RPMI7951 (cell line): ENCODE measurements at places on chromosomes 11 and 22. TPM values are rescaled to one million over a fixed set of nuclear protein-coding genes. Genes with fewer than 3 reads are reported as not detected.
A peak's percentile ranks its signal among the peaks of the same experiment; 100 is the strongest.

GRCh38 chr11:126502982-126503381 lies 147.5 kb downstream of the ST3GAL4 start:
- no peak for DNase-seq

DNA sequence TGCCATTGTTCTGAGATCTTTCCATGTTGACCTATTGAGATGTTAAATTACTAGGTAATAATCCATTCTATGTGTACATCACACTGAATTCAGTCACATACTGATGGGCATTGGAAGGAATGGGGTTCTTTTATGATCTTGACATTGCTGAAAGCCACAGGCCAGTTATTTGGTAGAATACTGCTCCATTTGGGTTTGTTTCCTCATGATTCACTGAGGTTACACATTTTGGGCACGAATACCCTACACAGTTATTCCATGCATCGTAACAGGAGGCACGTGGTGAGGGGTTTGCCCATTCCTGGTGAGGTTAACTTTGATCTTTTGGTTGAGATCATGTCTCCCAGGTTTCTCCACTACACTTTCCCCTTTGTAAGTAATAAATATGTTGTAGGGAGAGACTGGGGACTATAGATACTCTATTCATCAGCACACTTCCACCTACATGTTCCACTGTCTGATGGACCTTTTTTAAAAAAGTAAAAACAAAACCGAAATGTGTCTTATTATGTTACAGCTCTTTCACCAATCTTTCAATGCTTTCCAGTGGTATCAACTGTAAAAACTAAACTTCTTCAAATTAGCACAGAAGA lies 12.0 kb upstream of the FOLR1 start:
- DNase-seq: peak; percentile 34

- no peak for DNase-seq
These were observed 67.5 kb downstream of the MN1 start for GRCh38 chr22:27734066-27734465.

The WT1 gene
- 7.8 and 11.5 TPM in 2 replicates for total RNA-seq

The RIMBP3C gene
- total RNA-seq: 0.20 TPM in 1 of 2 replicates, not detected in the other
